ENCODE measurements at places on chromosomes 4 and X.

DNA sequence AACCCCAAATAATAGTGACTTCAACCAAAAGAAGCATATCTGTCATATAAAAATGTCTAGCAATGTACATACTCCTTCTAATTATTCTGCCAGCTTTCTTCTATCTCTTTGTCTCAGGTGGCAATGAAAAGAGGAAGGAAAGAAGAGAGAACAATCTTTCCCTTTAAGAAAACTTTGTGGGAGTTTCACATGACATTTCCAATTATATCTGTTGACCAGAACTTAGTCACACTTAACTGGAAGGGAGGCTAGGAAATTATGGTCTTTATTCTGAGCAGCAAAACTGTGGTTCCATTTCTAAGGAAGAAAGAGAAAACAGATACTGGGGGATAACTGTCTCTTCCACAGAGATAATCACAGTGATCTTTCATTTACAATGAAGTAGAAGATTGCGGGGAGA is 12.9 kb upstream of the MAOA start:
- no peak for DNase-seq

- DNase-seq: no peak
Measured at GRCh38 chrX:23003116-23003515, 3.4 kb downstream of the DDX53 start.

GRCh38 chr4:54541426-54542118 is 116.2 kb upstream of the KIT start:
- DNase-seq: no peak

- no peak for DNase-seq
Measured at GRCh38 chr4:5052204-5052702, 973 bp downstream of the STK32B start.

DNA sequence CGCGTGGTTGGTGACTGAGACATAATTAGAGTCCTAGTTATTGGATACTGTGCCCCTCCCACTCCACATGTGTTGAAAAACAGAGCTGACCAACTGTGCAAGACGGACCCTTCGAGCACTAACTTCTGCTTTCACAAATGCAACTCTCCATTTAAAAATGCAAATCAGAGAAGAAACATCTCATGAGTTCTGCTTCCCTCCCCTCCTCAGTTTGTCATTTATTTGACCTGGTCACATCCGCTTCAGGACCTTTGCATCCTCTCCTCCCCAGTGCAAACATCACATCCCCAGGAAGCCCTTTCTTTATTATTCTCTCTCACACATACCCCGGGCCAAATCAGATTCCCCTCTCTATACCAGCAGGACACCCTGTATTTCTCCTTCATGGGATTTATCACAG is 38.1 kb upstream of the NOCT start:
- DNase-seq: no peak

DNA sequence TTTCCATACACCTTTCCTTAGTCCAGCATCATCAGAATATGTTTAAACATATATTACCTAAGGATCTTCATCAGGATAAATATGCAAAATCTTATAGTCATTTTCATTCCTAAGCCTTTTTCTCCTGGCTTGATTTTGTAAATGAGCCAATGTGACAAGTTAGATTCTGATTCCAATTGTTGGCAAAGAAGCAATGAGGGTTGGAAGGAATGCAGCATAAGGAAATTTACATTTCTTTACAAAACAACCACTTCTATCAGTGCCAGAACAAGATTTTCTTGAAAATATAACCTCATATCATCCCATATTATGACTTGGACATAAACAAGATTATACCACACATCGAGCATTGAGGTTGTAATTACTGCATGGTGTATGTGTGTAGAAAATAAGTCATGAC is 508.1 kb downstream of the TRAM1L1 start:
- no peak for DNase-seq

GRCh38 chrX:19225909-19226308 is 103.6 kb upstream of the ADGRG2 start:
- peak; percentile 29 for DNase-seq

Measured in SW480 (cell line).